SIG-M5 (cell line): ENCODE measurements at places on chromosomes 6 and 20.

GRCh38 chr20:48626226-48626937 is 201.4 kb downstream of the PREX1 start:
- DNase-seq, result peak; percentile 58

- DNase-seq, result no peak
Observed at GRCh38 chr20:62860924-62861691, 514 bp downstream of the TCFL5 start.

- DNase-seq, result no peak
Observed at GRCh38 chr6:79571030-79571367, 33.8 kb upstream of the LCA5 start.

- no peak for DNase-seq
Observed at GRCh38 chr20:19129976-19130612, 82.3 kb upstream of the SLC24A3 start.

- DNase-seq, result peak; percentile 16
Observed at GRCh38 chr6:42532038-42532669, 31.7 kb upstream of the UBR2 start.

- no peak for DNase-seq
Observed at GRCh38 chr6:142112451-142113061, 20.2 kb upstream of the GJE1 start.

- no peak for DNase-seq
Observed at GRCh38 chr6:86934365-86934764, 3.0 kb upstream of the HTR1E start.

DNA sequence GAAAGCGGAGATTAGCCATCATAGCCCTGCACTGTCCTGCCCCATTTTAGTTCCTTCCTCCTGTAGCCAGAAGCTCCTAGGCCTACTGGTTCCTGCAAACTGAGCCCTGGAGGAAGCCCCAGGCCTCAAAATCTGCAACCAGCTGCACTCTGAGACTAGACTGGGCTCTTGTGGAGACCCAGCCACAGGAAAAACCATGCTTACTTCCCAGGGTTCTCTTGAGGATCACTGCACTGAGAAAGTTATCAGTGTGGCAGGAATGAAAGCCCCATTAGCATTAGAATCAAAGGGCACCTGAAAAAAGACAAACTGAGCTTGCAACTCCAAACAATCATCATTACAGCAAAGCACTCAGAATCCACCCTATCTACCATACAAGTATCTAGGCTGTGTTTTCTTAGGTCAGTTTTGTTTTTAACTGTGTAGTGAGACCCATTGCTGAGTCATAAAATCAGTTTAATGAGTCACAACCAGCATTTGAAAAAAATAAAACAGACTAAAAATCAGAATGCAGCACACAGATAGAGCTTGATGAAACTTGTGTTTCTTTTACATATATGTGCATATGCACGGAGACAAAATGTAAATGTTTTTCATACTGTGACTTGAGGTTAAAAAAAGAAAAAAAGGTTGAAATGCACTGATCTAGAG is 91.0 kb downstream of the UNC5CL start:
- no peak for DNase-seq

- no peak for DNase-seq
Observed at GRCh38 chr6:96545882-96546281, 17.0 kb upstream of the FHL5 start.

DNA sequence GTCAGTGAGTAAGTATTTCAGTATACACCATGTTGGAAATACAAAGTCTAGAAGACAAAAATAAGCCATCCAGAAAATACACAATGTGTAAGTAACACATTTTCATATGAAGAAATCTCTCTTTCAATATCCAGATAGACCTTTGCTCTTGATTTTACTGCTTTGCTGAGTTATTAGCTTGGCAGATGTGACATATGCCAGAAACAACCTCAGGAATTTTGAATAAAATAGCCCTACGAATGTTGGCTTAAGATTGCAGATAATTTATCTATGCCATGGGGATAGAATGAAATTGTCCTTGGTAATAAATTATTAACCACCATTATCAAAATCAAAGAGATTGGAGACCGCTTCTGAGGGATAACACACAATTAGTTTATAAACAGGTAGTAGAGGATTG is 1036.9 kb upstream of the EPHA7 start:
- no peak for DNase-seq

- no peak for DNase-seq
Observed at GRCh38 chr6:46270336-46270735, 99.6 kb upstream of the ENPP5 start.

- DNase-seq, result no peak
Observed at GRCh38 chr6:37861452-37861851, 41.9 kb downstream of the ZFAND3 start.

DNA sequence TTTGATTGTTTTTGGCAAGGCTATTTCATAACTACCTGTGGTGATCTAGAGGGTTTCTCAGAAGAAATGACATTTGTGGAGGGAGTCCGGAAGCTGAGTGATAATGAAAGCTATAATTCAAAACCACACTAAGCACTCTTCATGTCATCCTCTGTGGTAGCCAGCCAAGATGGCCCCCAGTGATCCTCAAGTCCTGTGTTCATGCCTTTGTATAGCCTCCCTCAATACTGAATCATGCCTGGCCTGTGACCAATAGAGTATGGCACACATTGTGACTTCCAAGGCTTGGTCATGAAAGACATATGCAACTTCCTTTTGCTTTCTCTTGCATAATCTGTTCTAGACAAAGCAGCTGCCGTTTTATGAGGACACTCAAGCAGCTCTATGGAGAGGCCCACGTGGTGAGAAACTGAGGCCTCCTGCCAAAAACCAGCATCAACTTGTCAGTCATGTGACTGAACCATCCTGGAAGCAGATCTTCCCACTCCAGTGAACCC is 12.8 kb upstream of the DNAAF9 start:
- peak; percentile 97 for DNase-seq

GRCh38 chr6:73675466-73676098 is 20.4 kb upstream of the CD109 start:
- DNase-seq, result no peak

GRCh38 chr6:22838345-22838744 is 269.0 kb downstream of the HDGFL1 start:
- DNase-seq, result no peak

DNA sequence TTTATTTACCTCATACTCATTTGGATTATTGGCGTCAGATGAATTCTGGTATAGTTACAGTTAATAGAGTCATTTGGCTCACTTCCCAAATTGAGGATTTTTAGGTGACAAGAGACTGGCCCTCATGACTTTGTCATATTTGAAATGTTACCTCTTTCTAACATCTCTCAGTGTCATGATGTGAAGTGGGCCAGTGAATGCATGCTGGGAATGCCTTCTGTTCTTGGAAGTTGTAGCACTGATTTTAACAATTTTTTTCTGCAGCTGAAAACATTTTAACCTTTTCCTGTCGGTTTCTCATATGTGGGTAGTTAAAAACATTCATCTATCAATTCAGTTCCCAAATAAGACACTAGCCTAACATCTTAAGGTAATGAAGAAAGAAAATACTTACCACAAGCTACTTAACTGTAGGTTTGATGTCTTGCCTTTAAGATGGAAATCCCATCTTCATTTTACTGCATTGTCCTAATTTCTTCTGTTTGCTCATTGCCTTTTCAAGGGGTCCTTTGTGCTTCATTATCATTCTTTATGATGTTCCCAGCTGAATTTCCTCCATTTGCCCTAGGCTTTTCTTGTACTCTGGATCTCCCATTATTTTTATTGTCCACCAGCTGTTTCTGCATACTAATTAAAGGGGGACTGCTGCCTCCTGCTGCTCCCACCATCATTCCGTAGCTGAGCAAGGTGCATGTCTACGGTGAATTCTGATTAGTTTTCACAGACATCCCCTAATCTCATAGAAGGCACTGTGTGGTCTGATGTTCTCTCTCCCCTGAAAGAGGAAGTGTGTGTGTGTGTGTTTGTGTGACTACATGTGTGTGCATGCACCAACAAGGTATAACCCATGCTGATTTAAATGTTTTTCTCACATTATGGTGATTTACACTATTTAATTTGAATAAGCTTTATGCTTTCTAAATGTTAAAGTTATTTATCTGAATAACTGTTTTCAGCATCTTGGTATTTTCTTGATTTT is 109.5 kb downstream of the B3GAT2 start:
- DNase-seq, result no peak

DNA sequence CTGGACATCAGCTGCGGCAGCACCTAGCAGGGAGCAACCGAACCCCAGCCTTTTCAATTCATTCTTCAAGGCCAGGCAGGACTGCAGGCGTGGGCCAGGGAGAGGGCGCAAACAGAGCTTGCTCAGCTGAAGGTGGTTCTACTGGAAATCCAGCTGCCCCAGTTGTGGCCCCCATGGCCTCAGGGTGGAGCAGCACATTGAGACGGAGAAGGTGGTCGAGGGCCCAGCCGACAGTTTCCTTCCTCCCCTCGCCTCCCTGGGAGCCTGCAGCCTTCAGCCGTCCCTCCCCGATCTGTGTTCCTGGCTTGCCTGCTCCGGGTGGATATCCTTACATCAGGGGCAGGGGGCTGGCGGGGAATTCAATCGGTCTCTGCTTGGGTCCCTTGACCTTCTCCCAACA is 217.8 kb downstream of the ANKRD60 start:
- no peak for DNase-seq

- DNase-seq, result no peak
Observed at GRCh38 chr6:99334526-99335127, 14.8 kb downstream of the FAXC start.

- DNase-seq, result no peak
Observed at GRCh38 chr6:26331218-26332073, 33.6 kb upstream of the BTN3A2 start.

- no peak for DNase-seq
Observed at GRCh38 chr6:25155211-25155610, 124.0 kb upstream of the CARMIL1 start.

- no peak for DNase-seq
Observed at GRCh38 chr6:113184736-113185135, 672.4 kb upstream of the MARCKS start.

DNA sequence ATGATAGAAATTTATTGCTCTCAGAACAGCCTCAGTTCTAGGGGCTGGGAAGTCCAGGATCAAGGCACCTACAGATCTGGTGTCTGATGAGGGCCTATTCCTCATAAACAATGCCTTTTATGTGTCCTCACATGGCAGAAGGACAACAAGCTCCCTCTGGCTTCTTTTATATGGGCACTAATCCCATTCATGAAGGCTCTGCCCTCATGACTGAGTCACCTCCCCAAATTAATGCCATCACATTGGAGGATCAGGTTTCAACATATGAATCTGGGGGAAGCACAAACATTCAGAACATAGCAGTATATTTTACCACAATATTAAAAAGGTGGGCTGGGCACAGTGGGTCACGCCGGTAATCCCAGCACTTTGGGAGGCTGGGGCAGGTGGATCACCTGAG is 58.5 kb upstream of the CCN6 start:
- no peak for DNase-seq

GRCh38 chr6:75849329-75850025 is 100.4 kb downstream of the MYO6 start:
- no peak for DNase-seq

GRCh38 chr6:105226598-105227294 is 46.9 kb upstream of the POPDC3 start:
- DNase-seq, result no peak

- DNase-seq, result no peak
Observed at GRCh38 chr6:160040527-160041264, 71.8 kb downstream of the IGF2R start.

- DNase-seq, result no peak
Observed at GRCh38 chr6:55617272-55617671, 38.3 kb upstream of the HMGCLL1 start.

GRCh38 chr6:149484733-149485700 is at the start of gene ZC3H12D:
ZC3H12D (minus strand) TSS chr6:149485014; CDS start chr6:149474543, 10,471 bp downstream.
- peak; percentile 13 for DNase-seq

DNA sequence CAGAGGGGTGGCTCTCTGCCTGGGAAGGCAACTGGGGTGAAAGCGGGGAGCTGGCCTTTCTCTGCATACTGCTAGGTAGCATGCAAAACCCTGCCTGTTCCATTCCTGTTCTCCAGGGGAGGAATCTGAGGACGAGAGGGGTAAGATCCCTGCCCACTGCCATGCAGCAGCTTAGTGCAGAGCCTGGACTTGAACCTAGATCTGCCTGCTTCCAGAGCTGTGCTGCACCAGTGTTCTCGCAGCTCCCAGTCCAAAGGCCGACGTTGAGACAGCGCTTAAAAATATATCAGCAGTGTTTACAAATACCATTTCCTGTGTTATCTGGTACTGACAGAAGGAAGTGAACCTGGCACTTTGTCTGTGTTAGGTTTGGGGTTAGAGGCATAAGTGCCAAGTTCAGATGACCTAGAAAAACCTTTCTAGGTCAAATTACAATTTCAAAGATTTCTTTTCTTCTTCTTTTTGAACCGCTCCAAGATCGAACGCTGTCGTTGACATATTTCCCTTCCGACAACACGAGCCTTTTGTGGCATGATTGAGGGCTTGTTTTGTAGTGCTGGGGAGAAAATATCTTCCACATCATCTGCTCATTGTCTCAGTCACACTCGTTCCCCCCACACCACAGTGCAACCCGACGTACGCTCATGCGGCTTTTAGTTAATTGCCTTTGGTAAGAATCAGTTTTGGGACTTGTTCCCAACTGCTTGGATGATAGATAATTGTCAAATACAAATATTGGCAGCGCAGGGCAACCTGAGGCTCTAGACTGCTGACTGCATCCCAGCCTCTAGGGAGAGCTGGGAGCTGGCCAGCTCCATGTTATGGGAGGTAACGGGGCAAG is 44.6 kb downstream of the TOX2 start:
- no peak for DNase-seq

DNA sequence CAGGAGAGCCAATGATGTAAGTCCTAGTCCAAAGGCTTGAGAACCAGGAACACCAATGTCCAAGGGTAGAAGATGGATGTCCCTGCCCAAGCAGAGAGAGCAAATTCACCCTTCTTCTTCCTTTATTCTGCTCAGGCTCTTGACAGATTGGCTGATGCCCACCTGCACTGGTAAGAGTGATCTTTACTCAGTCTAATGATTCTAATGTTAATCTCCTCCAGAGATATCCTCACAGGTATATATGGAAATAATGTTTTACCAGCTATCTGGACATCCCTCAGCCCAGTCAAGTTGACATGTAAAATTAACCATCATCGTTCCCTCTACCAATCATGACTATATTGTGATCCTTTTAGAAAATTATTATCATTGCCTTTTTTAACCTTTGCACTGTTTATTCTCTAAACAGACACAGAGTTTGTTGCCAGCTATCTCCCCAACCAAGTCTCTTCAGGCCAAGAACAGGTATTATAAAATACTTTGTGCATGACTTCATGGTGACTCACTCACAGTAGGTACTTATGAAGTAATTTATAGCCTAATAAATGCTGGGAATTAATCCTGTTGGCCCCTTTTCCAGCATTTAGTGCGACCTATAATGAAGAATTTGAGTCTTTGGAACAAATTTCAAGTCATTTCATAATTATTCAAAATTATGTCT is 26.2 kb upstream of the TSHZ2 start:
- DNase-seq, result no peak

DNA sequence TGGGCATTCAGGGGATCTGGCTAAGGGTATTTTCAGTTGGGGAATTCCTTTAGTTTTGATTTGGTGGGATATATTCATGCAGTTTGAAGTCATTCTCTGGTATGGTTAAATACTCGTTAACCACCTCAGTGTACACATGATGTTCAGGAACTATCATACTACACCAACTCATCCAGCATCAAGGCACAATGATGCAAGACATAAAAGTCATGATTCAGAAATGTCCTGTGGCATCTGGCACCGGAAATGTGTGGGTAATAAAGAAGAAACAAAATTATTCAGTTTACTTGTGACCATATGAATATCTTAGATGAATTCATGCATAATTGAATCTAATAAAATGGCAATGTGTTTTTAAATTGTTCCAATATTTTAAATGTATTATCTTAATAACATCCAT is 129.0 kb upstream of the BMP5 start:
- DNase-seq, result no peak

GRCh38 chr6:144471986-144472385 is 186.9 kb downstream of the UTRN start:
- no peak for DNase-seq
